ENCODE measurements at places on chromosomes 13 and 19.

DNA sequence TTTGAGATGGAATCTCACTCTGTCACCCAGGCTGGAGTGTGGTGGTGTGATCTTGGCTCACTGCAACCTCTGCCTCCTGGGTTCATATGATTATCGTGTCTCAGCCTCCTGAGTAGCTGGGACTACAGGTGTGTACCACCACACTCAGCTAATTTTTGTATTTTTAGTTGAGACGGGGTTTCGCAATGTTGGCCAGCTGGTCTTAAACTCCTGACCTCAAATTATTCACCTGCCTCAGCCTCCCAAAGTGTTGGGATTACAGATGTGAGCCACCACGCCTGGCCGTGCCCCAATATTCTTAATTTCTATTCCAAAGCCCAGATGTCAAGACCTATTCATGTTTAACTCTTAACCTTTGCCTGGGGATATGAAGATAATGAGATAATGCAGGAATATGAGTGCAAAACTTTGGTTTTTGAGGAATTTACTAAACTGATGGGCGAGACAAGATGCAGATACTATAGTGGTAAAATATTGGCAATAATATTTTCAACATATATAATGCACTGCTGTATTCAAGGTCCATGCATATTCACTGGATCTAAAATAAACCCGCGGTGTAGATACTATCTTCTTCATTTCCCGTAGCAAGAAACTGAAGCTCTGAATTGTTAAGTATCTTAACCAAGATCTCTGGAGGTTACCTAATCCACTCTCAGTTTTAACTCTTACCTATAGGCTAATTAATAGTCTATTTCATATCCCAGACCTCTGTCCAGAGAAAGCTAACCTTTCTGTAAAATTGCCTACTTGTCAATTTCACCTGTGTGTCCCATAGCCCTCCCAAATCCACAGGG is 43.7 kb upstream of the HMGB1 start:
- no peak for DNase-seq

DNA sequence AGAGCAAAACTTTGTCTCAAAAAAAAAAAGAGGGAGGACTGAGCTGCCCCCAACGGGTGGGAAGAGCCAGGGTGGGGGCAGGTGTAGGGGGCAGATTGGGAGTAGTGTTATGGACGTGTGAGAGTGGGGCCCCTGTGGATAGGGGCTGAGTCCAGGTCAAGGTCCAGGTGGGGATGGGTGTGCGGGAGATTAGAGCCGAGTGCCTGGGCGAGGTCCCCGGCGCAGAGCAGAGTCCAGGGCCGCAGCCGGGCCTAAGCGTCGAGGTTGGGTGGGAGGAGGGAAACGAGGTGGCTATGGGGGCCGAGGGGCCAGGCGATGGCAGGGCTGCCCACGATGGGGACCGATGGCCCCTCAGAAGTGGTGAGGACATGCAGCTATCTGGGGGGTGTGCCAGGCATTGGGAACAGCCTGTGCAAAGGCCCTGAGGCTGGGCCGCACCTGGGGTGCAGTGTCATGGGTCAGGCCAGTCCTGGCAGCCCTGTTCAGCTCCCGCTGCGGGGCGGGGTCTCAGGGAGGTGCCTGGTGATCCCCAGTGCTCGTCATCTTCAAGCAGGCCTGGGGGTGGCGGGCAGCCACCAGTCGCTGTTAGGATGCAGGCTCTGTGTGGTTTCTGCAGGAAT is 12.3 kb upstream of the MISP start:
- DNase-seq, result no peak

DNA sequence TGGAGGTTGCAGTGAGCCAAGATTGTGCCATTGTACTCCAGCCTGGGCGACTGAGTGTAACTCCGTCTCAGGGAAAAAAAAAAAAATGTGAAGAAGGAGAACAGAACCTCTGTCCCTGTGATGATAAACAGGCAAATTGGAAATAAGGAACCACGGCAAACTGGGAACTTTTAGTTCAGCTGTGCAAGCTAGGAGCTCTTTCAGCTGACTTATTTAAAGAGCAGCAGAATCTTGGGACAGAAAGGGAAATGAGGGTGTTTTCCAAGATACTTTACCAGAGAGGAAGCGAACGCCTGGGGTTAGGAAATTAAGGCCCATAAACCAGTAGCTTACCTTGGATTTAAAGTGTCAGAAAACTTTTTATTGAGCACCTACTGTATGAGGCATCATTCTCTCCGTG is 3.0 kb upstream of the UPF1 start:
- DNase-seq, result no peak

DNA sequence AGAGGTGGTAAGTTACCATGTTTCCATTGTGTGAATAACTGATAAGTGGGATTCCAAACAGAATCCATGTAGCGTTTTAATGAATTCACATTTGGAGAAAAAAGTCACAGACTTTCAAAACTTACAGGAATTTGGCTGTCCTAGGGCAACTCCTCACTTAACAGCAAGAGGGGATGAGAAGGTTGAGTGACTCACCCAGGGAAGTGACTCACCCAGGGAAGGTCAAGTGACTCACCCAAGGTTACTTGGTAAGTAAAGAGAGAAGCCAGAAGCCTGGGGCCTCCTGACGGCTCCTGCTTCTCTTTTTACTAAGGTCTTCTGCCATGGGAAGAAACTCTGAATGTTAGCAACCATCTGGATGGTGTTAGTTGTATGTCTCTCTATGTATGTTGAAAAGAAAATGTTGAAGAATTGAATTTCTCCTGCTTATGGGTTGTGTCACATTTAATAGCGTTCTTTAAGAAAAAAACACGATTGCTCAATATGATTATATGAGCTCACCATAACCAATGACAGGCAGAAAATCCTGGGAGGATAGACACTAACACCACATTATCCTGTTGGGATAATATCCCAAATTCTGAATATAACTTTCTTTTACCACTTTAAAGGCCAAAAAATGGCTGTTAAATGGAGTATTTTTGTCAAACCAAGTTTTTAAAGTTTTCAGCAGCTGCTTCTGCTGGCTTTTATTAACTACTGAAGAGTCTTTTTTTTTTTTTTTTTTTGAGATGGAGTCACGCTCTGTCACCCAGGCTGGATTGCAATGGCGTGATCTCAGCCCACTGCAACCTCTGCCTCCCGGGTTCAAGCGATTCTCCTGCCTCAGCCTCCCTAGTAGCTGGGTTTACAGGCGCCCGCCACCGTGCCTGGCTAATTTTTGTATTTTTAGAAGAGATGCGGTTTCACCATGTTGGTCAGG is 195.6 kb downstream of the GGACT start:
- peak; percentile 99 for DNase-seq

- DNase-seq, result no peak
Observed at GRCh38 chr13:79621902-79622301, 140.9 kb downstream of the NDFIP2 start.

DNA sequence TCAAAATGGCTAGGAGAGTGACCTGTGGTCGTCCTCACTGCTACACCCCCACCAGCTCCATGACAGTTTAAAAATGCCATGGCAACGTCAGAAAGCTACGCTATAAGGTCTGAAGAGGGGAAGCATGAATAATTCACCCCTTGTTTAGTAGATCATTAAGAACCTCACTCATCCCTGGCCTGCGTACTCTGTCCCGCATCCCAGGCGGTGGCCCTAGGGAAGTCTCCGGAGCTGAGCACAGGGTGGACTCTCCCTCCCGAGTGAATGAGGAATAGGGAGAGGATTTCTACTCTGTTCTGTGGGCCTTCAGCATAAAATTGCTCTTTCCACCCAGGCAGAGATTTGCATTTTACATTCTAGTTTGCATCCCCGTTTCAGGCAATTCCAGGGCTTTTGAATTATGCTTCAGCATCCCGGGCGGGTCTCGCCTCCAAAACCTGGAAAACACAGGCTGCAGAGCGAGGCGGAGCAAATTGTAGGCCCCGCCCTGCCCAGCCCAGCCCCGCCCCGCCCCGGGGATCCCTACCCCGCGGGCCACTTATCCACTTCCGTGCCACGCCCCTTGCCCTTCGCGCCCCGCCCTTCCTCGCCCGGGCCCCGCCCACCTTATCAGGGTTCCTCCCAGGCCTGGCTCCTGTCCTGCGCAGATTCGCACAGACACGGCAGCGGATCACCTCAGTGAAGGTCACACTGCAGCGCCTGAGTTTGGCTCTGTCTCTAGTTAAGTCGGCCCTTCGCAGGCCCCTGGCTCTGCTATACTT is 7.5 kb upstream of the ZNF525 start:
- DNase-seq, result no peak

DNA sequence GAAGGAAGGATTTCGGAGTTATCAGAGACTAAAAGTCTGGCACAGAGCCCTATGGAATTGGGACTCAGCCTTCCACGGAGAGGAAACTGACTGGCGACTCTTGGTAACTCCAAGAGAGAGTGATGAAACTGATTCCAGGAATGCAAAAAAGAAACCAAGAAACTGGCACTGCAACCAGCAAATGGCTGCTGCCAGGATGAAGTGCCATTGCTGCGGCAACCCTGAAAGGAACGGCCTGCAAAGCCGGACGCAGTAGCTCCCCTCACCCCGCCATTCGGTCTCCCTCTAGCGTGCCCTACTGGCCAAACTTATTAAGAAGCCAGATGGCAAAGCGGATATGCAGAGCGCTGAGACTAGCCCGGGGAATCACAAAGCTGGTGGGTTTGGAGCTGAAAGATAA is 236.0 kb downstream of the PCDH9 start:
- peak; percentile 60 for DNase-seq

DNA sequence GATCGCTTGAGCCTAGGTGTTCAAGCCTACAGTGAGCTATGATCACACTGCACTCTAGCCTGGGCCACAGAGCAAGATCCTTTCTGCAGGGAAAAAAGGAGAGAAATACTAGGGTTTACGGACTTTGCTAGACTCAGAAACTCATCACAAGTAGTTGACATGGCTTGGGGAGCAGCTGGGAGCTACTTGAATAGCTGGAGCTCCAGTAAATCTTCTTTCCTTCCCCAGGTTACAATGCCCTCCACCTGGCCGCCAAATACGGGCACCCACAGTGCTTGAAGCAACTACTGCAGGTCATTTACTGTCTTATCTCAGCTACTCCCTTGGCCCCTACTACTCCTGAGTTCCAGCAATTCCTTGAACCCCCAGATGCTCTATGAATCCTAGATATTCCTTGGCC is 19.3 kb downstream of the ANKRD24 start:
- DNase-seq, result no peak

DNA sequence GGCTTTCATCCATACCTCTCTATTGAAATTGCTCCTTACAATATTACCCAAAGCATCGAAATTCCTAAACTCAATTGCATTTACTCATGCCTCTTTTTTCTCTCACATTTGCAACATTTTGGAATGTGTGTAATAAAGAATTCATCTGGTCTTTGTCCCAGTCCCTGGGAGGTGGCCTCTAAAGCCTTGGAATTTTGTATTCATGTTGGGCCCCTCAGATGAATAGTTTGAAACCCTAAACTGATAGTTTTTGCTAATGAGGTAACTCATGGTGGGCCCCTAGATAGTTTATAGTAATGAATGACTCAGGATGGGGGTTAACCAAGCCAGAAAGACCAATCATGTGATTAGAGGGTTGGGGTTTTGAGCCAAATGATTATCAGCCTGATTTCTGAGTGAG is 490.4 kb downstream of the DIAPH3 start:
- peak; percentile 54 for DNase-seq

GRCh38 chr19:36115453-36116343 is at the start of gene TBCB:
Gene TBCB (plus strand): TSS chr19:36115468. CDS start chr19:36115561, 93 bp downstream.
- DNase-seq, result peak; percentile 30

DNA sequence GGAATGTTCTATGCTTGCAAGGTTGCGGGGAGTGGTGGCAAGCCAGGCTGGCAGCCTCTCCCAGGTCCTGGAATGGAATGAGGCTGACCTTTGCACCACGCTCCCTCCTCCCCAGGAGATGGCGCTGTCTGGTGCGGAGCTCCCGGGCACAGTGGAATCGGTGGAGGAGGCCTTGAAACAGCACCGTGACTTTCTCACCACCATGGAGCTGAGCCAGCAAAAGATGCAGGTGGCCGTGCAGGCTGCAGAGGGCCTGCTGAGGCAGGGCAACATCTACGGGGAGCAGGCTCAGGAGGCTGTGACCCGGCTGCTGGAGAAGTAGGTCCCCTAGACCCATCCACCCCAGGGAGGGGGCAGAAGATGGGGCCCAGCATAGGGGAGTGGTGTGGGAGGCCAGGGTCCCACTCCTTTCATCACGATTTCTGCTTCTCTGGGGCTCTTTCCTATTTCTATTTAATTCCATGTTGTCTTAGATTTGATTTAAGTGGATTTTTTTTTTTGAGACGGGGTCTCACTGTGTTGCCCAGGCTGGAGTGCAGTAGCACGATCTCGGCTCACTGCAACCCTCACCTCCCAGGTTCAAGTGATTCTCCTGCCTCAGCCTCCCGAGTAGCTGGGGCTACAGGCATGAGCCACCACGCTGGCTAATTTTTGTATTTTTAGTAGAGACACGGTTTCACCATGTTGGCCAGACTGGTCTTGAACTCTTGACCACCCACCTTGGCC is 53.2 kb upstream of the SHKBP1 start:
- peak; percentile 49 for DNase-seq

DNA sequence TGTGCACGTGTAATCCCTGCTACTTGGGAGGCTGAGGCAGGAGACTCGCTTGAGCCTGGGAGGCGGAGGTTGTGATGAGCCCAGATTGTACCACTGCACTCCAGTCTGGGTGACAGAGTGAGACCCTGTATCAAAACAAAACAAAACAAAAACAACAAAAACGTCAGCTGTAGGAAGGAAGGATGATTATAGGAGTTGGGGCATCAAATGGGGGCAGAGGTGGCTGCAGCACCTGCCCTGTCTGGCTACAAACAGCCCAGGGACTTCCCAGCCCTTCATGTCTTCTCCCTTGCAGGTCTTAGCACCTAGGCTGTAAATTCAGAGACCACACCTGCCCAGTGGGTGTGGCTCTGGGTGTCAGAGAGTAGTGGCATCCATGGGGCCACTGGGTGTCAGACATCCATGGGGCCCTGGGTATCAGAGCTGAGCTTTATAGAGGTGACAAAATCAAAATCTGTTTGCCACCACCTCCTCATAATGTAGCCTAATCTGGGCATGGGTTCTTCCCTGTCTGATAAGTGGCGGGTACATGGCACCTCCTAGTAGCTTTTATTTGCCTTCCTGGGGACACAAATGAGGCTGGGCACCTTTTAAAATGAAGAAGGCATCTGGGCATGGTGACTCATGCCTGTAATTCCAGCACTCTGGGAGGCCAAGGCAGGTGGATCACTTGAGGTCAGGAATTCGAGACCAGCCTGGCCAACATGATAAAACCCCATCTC is 4.7 kb upstream of the B3GNT3 start:
- DNase-seq, result no peak

DNA sequence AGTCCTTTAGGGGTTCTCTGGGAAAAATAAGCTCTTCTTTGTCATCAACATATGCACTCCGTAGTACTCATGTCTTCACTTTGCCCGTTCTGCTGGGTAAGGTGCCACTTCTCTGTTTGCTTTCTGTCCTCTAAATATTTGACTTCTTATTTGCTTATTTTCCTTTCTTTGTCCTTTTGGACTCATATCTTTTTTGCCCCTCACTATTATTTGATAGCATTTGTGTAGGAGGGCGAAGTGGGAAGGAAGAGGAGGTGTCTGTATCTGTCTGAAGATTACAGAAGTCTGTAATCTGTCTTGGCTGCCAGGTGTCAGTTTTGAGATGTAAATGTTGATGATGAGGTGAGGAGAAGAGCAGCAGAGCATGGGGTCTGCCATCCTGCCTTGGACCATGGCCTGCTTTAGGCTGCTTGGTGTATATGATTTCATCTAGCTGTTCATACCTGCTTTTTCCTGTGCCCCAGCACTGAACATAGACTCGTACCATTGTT is 30.8 kb downstream of the USPL1 start:
- DNase-seq, result no peak

All from AG10803 (cell line).